ENCODE measurements at places on chromosomes 12 and 14. TPM values are rescaled to one million over a fixed set of nuclear protein-coding genes. Genes with fewer than 3 reads are reported as not detected.

MANSC4 gene
- total RNA-seq: not detected

PMCH gene
- total RNA-seq: 0.09 TPM

SLC7A7 gene
- 13.6 TPM for total RNA-seq

RACGAP1 gene
- total RNA-seq: 54.1 TPM

STAB2 gene
- total RNA-seq: under 0.01 TPM

VCPKMT gene
- total RNA-seq: 5.6 TPM

PRKCH gene
- total RNA-seq: 240 TPM

SSTR1 gene
- 0.09 TPM for total RNA-seq

SERPINA9 gene
- not detected for total RNA-seq

LBHD2 gene
- total RNA-seq: not detected

DICER1 gene
- total RNA-seq: 38.2 TPM

ANHX gene
- not detected for total RNA-seq

SLC6A15 gene
- 0.18 TPM for total RNA-seq

TAS2R46 gene
- total RNA-seq: 3.1 TPM

TMEM30B gene
- total RNA-seq: 0.09 TPM

PROX2 gene
- not detected for total RNA-seq

Measured in endothelial cell of coronary artery (primary cell).